Naive thymus-derived CD4-positive, alpha-beta T cell (primary cell): ENCODE measurements at places on chromosomes 12 and 14. TPM values are rescaled to one million over a fixed set of nuclear protein-coding genes. Genes with fewer than 3 reads are reported as not detected.

The IL31 gene
- not detected for total RNA-seq

DNA sequence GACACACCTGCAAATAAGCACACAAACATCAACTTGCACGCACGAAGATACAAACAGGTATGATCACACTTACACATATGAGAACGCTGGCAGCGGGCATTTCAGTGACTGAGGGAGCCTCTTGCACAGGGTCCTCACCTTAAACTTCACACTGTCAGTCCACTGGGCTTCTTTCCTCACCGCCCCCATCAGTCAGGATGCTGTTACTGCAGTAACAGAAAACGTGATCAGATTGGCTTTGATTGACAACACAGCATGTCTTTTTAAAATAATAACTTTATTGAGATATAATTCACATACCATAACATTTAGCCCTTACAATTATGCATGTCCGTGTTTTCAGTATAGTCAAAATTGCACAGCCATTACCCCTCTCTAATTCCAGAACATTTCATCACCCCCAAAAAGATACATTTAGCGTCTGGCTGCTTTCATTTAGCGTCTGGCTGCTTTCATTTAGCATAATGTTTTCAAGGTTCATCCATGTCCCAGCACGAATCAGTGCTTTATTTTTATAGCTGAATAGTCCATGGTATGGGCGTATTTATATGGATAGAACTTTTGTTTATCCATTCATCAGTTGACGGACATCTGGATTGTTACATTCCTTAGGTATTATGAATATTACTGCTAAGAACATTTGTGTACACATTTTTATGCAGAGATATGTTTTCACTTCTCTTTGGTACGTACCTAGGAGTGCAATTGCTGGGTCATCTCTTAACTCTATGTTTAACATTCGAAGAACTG is 8.4 kb downstream of the CCDC197 start:
- no peak overlapping the region for H3K27ac ChIP-seq
- no peaks in the 10 kb centered on the region for H3K27me3 ChIP-seq
- no peak for DNase-seq
- no peaks in the 10 kb centered on the region for H3K36me3 ChIP-seq
- H3K4me3 ChIP-seq: no peak overlapping the region

DNA sequence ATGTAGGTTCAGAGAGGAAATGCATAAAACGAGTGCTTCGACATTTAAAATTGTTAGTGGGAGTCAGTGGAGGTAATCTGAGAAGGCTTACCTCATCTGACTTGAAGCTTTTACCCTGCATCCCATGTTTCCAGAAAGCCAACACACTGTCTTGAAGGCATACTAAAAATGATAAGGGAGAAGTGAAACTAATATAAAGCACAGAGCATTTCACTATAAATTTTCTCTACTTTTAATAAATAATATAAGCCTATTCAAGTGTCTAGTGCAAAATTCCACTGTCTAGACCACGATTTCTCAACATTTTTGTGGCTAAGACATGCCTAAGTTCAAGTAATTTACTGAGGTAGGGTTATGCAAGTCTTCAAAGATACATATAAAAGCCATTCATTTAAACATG is 29.1 kb upstream of the CDKL1 start:
- no peaks in the 10 kb centered on the region for H3K4me1 ChIP-seq
- no peak for DNase-seq
- H3K27me3 ChIP-seq: no peaks in the 10 kb centered on the region
- no peak overlapping the region for H3K27ac ChIP-seq

The AMIGO2 gene
- total RNA-seq: 12.8 TPM

GRCh38 chr14:104845033-104845666 is 19.9 kb upstream of the CEP170B start:
- no peaks in the 10 kb centered on the region for H3K36me3 ChIP-seq
- H3K4me3 ChIP-seq: no peak overlapping the region
- DNase-seq: no peak
- no peaks in the 10 kb centered on the region for H3K4me1 ChIP-seq
